Bone marrow (tissue), 2 donors: ENCODE measurements at places on chromosomes 2 and 18.

GRCh38 chr2:84797271-84797670 is 83.6 kb downstream of the TRABD2A start:
- DNase-seq = no peak

DNA sequence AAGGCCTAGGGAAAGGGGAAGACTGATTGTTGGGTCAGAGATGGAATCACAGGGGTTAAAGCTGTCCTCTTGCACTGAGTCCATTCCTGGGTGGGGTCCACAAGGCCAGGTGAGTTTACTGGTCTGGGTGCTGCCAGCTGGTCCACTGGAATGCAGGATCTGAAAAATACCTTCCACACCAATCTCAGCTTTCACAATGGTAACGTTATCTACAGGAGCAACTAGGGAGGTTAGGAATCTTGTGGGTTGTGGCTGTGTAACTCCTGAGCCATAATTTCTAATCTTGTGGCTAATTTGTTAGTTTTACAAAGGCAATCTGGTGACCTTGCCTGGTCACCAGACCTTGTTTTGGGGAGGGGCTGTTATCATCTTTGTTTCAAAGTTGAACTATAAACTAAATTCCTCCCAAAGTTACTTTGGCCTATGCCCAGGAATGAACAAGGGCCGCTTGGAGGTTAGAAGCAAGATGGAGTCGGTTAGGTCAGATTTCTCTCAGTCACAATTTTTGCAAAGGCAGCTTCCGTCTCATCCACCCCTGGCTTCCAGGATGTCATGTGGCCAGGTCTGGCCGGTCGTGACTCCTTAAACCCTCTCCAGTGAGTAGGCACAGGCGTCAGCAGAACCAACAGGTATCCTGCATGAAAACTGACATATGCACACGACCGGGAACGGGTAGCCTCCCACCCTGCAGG is 123.3 kb upstream of the SH3BP4 start:
- no peak for DNase-seq

- DNase-seq = no peak
These were observed 52.1 kb upstream of the PXDN start for GRCh38 chr2:1796232-1796930.

DNA sequence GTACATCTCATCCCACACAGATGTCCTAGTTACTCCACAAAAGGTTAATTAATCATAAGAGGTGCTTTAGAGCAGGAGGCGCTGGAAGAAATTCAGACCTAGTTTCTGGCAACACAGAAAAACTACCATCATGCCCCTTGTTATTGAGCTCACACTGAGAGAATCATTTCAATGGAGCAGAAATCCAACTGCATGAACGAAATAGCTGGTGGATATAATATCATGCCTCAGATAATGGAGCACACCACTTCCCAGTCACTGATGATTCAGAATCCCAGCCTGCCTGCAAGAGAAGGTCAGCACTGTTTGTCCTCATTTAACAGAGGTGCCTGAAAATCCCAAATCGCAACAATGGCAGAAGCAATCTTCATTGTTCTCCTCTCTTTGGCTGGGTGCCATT is 125.8 kb upstream of the CREB1 start:
- no peak for DNase-seq

- no peak for DNase-seq
These were observed 124.3 kb downstream of the RIF1 start for GRCh38 chr2:151534001-151534400.

- no peak for DNase-seq
These were observed 569.0 kb downstream of the DCDC2C start for GRCh38 chr2:4272261-4272858.

DNA sequence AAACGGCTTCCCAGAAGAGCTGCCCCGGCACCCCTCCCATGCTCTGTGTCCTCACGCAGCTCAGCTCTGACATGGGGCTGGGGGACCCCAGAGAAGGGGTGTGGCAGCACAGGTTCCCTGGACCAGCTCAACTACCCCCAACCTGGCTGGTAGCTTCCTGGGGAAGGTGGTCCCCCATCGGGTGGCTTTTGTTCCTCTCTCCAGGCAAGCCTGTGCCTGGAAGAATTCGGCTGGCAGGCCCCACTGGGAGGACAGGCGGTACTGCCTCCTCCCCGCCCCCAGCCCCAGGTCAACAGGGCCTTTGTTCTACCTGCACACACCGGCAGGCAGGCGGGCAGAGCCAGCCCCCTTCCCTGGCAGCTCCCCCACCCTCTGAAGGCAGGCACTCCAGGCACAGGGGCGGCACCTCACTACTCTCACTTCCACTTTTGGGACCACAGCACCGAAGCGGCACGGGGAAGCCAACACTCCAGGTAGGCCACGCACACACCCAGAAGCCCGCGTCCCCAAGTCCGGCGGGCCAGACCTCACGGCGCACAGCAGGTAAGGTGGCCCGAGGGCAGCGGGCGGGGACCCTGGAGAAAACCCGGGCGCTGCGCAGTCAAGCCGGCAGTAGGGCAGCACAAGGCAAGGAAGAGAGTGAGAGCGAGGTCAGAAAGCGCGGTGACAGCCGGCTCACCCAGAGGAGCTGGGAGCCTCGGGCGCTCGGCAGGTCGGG is 1.3 kb downstream of the HS6ST1 start:
- peak; percentile 16 for DNase-seq

DNA sequence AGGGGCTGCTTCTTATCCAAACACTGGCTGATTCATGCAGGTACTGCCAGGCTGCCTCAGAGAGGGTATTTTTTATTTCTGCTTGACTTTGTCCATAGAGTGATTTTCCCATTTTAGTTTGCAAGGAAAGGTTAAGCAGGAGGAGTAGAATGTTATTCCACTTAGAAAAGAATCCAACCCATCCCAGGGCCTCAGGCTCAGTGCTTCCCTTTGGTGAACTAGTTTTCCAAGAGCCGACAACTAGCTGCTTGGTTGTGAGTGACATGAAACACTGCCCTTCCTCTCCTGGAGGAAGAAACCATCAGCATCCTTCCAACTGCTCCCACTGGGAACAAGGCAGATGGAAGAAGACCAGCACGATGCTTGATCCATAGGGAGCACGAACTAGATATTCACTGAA is 58.5 kb downstream of the BCL2 start:
- no peak for DNase-seq

GRCh38 chr2:69203166-69203985 is 183.7 kb downstream of the GFPT1 start:
- DNase-seq = no peak

DNA sequence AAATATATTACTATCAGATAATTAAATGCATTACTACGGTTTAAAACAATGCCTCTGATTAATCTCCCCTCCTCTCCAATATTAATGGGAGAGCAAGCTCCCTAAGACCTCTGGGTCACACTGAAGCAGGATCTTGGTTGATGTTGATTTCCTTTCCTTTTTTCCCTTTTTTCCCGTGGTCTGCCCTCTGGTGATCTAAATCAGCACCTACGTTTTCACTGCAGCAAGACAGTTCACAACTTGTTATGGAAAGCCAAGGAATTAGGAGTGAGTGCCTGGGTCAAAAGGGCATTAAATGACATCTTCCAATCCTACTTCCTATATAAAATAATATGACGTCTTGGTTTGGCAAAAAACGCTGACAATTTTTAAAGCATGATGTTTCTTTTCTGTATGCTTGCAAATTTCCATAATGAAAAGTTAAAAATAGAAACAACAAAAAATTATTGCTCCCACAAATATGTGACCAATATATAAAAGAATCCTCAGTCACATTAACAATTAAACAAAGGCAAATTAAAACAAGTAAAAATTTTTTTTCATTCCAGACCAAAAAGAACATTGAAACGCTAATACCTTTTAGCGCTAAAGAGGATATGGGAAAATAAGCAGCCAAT is 7.9 kb upstream of the CFAP36 start:
- DNase-seq = no peak

- DNase-seq = no peak
These were observed 450.8 kb downstream of the DLGAP1 start for GRCh38 chr18:4004183-4004829.

GRCh38 chr18:75023473-75023872 is 185.5 kb downstream of the PTGR3 start:
- no peak for DNase-seq

DNA sequence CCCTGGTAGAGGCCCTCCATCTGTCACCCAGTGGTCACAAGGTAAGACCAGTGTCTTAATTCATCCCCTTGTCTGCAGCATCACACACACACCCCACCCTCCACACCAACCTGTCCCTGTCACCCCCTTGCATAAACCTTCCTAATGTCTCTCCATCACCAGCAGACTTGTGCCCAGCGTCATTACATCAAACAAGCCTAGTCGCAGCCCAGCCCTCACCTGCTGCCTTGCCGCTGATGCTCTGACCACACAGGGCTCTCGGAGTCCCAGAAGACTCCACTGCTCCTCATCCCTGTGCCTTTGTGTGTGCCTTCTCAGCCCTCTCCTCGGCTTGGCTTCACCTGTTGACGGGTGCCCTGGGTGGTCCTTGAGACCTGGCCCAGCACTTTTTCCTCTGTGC is 171.2 kb downstream of the GLI2 start:
- no peak for DNase-seq

GRCh38 chr2:64749446-64749845 is 95.7 kb upstream of the SERTAD2 start:
- no peak for DNase-seq

DNA sequence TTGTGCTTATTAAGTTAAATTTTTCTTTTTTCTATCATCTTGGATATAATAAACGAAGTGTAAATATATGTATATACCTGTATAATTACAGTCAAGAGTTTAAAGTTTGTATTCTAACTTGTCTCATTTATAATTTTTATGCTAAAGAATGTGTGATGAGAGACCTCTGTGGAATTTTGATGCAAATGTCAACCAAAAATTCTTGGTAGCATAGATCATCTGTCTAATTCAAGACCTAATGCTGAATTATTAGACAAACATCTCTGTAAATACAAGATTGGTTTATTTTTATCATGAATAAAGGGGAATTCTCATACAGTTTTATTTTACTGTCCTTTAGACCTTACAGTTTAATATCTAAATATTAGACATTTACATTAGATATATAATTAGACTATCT is 149.2 kb upstream of the VWC2L start:
- DNase-seq = no peak

- DNase-seq = no peak
These were observed 26.2 kb upstream of the LRRTM1 start for GRCh38 chr2:80330527-80331450.

GRCh38 chr2:220660277-220661145 is 911.6 kb downstream of the EPHA4 start:
- no peak for DNase-seq
